ENCODE measurements at places on chromosomes 2 and 18.
A peak's percentile ranks its signal among the peaks of the same experiment; 100 is the strongest.

- DNase-seq, result no peak
These were observed 55.6 kb downstream of the BIN1 start for GRCh38 chr2:127051116-127052056.

- DNase-seq, result no peak
These were observed 21.7 kb upstream of the CTAGE1 start for GRCh38 chr18:22439447-22439846.

GRCh38 chr2:174785481-174785880, 21.2 kb upstream of the CHRNA1 start:
- no peak for DNase-seq

GRCh38 chr2:189347540-189347939, 93.7 kb upstream of the WDR75 start:
- DNase-seq, result peak; percentile 1

DNA sequence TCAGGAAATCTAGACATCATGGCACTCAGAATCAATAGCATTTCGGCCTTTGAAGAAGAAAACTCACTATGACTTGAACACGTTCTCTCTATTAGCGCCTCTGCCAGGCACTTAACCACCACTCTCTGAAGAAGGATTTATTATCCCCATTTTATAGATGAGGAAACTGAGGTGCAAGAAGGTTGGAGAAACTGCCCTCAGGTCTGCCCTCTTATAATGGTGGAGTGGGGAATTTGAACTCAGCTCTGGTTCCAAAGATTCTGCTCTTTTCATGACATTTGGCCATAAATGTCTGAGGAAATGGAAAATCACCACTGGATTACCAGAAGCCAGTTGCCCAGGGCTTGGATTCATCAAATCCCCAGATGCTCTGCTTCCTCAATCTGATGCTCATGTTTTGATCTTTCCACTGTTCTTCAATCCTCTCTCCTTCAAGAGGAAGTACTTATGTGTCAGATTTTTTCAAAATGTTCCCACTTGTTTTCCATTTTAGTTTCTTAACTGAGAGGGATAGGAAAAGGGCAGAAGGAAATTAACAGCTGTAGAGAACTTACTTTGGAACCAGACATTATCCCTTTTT, 68.1 kb downstream of the ANTXR1 start:
- no peak for DNase-seq

DNA sequence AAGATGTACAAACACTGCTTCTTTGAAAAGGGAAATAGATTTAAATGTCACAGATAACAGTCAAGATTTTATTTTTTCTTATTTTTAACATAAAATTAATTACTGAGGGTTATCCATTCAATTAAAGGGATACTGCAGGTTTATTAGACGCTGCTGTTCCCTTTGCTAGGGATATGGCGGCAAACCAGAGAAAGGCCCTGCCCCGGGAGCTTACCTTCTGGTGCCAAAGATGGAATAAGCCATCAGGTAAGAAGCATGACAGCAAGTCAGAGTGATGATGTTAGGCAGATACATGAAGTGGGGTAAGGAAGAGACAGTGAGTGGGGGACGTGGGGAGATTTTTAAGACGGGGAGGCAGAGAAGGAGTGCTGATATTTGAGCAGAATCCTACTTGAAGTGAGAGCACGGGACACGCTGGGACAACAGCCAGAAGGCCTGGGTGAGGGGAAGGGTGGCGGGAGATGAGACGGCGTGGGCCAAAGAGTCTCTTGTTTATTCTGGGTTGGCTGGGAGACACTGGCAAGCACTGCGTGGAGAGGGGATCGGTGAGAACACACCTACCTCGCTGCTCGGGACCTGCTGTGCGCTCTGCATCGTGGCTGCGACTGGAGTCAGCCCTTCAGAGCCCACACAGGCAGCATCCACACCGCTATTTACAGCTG, 250.5 kb upstream of the TMEM200C start:
- DNase-seq, result no peak

DNA sequence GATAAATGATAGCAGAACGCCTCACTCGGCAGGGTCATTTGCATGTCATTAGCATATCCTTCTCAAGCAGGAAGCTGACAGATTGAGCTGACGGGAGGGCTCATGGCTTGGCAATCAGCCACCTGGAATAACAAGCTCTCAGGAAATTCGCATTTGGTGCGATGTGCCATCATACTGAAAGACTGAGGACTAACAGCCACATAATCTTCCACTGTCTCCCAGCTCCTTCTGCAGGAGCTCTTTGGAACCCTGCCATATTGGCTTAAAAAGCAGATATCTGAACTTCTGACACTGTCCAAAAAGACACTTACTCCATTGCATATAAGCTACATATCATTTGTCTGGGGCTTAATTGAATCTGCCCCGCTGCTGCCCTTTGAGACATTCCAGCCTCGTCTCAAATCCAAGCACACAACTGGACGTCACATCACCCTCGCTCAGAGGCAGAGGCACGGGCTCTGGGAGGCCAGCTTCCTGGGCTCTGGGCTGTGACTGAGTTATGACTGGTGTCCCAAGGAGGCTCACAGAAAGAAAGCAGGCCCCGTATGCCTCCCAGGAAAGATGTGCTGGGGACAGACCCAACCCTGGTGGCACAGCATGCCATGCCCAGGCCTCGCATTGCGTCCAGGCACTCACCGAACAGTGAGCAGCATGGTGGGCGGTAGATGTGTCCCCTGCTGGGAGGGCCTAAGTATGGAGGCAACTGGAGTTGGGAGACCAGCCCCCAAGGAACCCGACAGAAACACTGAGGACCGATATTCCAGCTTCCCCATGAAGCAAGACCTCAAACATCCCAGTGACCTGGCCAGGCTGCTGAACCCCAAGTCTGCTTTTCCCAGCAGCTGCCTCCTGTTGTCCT, 228.0 kb downstream of the ATAD2B start:
- DNase-seq, result no peak

- DNase-seq, result no peak
These were observed 24.7 kb upstream of the NAGK start for GRCh38 chr2:71043531-71044407.

GRCh38 chr18:50659091-50660003, 99.5 kb downstream of the MAPK4 start:
- no peak for DNase-seq

- no peak for DNase-seq
These were observed 125.9 kb upstream of the MYCN start for GRCh38 chr2:15814403-15814802.

DNA sequence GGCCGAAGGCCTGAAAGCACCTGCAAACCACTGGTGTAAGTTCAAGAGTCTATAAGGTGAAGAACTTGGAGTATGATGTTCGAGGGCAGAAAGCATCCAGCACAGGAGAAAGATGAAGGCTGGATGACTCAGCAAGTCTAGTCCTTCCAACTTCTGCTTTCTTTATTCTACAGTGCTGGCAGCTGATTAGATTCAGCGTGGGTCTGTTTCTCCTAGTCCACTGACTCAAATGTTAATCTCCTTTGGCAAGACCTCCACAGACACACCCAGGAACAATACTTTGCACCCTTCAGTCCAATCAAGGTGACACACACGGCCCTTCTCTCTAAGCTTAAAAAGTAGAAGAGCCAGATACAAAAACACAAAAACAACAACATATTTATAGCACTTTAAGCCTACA, 43.4 kb downstream of the NMS start:
- DNase-seq, result no peak

DNA sequence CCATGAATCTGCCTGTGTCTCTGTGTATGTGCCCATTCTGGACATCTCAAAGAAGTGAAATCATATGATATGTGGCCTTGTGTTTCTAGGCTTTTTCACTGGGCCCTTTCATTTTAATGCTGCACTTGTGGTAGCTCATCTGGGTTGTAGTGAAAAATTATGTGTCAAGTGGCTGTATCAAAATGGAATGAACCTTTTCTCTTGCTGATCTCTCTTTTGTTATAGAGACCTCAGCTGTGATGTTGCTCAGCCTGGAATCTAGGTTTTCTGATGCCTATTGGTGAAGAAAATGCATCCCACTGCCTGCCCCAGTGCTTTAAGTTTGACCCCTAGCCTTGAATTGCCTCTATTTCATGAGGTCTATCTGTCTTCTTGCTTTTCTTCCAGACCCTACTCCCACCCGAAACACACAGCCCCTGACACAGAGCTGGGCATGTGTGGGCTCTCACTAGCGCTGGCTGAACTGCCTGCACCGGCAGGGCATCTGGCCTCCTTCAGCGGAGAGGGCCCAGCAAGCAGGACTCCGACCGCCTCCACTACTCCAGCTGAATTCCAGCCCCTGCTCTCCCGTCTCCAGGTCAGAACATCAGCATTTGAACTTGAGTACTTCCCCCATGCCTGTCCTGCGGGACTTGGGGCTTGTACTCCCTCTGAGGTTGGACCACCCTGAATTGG, 175.8 kb upstream of the MSH6 start:
- no peak for DNase-seq

GRCh38 chr2:23244617-23245016, 140.4 kb upstream of the KLHL29 start:
- DNase-seq, result no peak

DNA sequence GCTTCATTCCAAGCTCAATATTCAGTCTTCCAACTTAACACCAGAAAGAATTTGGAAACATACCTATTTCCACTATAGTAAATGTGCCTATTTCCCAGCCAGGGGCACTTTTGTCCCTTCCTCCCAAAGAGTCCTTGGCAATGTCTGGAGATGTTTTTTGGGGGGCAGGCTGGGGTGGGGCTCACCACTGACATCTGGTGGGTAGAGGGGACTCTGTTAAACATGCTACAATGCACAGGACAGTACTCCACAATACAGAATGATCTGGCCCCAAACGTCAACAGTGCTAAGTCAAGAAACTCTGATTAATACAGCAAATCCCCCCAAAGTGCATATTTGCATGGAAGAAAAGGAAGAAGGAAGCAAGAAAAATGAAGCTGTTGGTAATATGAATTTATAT, 61.7 kb downstream of the SMIM21 start:
- DNase-seq, result no peak

DNA sequence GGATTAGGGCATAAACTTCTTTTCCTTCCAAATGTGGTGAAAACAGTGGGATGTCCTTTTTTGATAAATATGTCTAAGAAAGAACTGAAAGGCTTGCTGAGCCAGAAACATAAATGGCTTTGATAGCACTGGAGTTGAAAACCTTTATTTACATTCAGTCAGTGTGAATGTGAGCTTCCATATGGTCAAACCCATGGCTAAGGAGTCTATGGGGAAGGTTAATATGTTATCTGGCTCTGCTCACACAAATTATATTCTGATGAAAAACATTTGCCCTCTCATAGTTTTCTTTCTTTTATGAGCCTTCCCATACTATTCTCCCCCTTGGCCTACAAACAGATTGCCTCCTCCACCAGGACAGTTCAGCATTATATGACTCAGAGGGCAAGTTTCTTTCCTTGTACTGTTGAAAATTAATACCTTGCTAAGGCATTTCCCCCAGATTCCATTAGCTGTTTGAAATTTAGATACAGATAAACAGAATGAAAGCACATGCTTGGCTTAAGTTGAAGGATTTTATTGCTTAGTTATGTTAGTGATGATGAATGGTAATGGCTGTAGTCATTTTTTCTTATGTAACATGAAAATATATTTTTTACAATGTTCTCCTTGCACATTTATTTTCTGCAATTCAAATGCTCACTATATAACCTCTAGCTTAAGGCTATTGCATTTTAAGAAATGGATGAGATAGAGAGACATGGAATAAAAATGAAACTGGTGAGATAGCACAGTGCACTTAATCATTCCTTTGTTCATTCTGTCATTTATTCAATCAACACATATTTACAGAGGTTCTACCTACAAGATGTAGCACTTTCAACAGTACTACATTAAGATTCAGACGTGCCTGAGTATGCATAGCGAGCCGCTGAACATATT, 544.1 kb downstream of the LRRTM4 start:
- no peak for DNase-seq

DNA sequence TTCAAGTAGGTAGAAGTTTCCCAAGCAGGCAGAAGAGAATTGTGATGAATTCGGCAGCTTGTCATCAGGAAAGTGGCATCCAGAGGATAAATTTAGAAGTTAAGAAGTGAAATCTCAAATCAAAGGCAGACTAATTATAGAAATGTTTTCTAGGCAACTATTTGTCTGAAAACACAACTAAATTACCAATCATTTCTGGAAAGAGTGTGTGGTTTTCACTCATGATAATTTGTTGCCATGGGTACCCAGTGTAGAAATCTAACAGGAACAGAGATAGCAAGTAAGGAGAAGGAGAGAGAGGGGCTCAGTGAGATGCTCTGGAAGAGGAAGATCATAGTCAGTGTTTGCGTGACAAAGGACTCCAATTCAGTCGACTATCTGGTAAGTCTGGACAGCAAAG, 208.1 kb downstream of the NCKAP5 start:
- DNase-seq, result no peak

DNA sequence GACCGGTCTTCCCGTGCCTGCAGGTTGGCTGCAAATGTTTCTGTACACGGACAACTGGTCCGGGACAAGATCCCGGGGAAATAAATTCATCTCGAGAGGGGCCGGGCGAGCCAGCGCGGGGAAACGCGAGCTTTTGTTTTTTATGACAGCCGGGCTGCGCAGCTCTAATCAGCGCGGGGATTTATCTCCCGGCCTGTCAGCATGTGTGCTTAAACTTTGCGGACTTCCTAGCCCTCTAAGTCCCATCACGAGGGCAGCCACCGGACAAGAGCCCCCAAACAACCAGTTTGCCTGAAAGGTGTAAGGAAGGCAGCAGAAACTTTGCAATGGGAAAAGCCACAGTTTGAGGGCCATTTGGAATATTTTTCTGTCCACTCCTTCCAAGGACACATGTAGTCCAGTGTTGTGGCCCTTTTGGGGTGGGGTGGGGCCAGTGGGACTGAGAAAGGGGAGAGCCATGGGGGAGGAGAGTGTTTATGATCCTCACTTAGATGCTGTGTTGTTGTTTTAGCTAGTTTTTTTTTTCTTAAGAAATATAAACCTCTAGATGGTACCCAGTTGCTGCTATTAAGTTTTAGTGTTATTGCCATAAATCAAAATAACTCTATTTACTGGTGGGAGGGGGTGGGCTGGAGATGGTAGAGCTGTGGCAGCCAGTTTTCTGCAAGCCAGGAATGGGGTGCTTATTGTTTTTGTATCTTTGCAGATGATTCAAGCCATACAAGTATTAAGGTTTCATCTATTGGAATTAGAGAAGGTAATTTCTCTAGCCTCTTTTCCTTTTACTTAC, 6.0 kb downstream of the MEIS1 start:
- DNase-seq, result peak; percentile 44

- DNase-seq, result no peak
These were observed 23.9 kb upstream of the BOD1L2 start for GRCh38 chr18:57122936-57123510.
